H9 (cell line): ENCODE measurements at places on chromosomes 11 and 22.
A peak's percentile ranks its signal among the peaks of the same experiment; 100 is the strongest.

- DNase-seq, result no peak
Measured at GRCh38 chr11:108322666-108323065, 99.8 kb downstream of the ATM start.

- DNase-seq, result no peak
Measured at GRCh38 chr22:29269230-29269604, 1.1 kb downstream of the EWSR1 start.

- no peak for DNase-seq
Measured at GRCh38 chr22:17063411-17064106, 21.2 kb upstream of the IL17RA start.

DNA sequence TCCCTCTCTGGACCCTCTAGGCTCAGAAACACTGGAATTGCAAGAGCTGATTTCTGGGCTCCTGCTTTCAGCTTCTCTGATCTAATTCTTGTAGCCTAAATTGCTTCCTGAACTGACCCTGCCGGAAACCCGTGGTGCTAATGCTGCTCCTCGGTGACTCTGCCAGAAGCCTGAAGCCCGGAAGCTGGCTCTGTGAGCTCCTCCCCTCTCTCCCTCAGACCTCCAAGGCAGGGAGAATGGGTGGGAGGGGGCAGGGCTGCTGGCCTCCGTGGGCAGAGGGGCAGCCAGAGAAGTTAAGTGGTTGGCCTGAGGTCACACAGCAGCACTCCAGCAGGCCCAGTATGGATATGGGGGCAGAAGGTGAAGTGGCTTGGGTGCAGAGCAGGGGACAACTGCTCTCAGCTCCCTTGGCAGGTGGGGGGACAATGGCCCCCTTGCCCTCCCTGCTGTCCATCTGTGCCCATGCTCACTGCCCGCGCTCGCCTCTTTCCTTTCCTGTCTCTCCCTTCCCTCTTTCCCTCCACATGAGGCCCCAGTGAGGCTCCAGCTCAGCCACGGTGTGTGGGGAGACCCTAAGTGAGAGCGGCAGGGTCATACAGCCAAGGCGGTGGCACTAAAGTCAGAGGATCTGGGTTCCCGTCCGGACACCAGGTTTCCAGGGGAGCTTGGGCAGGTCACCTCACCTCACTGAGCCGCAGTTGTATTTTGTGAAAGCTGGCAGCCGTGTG lies 16.2 kb downstream of the CAPN5 start:
- no peak for DNase-seq

- DNase-seq, result peak; percentile 35
Measured at GRCh38 chr11:73760135-73760678, 667 bp downstream of the RAB6A start.

- DNase-seq, result no peak
Measured at GRCh38 chr22:44491269-44492035, 6.6 kb downstream of the RTL6 start.

GRCh38 chr11:88114486-88115045 lies 60.7 kb downstream of the RAB38 start:
- no peak for DNase-seq

DNA sequence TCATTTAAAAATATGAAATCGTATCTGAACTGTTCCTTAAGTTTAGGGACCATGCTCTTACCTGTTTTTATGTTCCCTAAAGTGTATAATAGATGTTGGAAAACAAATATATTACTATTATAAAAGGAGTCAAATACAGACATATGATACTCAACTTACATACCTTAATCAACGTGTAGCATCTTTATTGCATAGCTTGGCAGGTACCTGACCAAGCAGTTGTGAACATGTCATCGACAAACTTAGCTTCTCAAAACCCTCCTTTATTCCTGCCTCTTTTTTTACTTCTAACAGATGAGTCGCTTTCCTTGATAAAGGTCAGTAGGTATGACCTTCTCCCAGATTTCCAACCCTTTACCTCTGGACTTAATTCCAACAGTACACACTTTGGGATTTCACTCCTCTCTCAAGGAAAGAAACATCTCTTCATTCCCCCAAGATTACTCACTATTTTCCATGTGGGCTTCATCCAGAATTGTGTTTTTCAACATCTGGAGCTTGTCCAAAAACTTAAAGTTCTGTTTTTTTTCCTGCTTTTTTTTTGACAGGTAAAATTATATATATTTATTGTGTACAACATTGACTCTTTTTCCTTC lies 11.9 kb downstream of the HIPK3 start:
- DNase-seq, result no peak

DNA sequence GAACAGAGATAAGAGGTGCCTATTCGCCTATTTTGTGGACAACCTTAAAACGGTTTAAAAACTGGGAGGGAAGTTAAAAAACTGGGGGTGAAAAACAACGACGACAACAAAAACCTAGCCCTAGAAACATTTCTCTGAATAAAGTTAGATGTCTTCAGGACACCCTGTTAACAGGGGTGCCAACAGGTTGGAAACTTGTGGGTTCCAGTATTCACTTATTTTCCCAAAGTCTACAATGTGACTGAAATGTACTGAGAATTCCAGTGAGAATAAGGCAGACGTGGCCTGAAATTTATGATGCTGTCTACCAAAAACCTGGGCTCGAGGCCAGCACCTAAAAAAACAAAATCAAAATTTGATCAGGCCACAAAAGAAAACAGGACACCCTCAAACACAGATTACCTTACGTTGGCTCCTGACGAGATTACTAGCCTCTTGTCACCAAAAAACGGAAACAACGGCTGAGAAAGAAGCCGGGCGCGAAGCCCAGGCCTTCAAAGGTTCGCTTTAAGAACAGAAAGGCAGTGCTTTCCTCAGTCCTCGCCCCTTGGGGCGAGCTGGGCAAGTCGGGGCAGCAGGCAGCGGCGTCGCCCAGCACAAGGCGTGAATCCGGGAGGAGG lies 906 bp downstream of the CCDC90B start:
- no peak for DNase-seq

- DNase-seq, result no peak
Measured at GRCh38 chr11:18594999-18595749, 4.4 kb upstream of the MISFA start.

GRCh38 chr11:71499125-71499524 lies 27.9 kb upstream of the KRTAP5-7 start:
- no peak for DNase-seq

GRCh38 chr22:20080445-20080775 lies 369 bp downstream of the DGCR8 start:
- peak; percentile 52 for DNase-seq

GRCh38 chr11:105274631-105275030 lies 135.1 kb upstream of the CARD18 start:
- no peak for DNase-seq

DNA sequence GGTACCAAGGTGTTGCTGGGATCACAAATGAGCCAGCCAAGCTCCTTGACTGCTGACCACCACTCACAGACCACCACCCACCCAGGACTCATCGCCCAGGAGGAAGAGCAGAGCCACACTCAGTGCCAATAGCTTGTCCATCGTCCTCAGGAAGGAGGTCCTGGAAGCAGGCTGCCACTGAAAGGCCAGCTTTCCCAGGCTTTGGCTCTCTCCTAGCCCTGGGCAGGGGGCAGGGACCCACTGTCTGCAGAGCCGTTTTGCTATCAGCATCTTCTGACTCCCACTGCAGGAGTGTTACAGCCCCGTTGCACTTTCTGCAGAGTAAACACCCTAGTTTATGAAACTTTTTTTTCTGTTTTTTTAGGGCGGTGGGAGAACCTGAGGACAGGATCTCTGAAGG lies 12.2 kb upstream of the ACRV1 start:
- DNase-seq, result no peak
